ENCODE measurements at places on chromosomes 1 and 21. TPM values are rescaled to one million over a fixed set of nuclear protein-coding genes. Genes with fewer than 3 reads are reported as not detected.

DNA sequence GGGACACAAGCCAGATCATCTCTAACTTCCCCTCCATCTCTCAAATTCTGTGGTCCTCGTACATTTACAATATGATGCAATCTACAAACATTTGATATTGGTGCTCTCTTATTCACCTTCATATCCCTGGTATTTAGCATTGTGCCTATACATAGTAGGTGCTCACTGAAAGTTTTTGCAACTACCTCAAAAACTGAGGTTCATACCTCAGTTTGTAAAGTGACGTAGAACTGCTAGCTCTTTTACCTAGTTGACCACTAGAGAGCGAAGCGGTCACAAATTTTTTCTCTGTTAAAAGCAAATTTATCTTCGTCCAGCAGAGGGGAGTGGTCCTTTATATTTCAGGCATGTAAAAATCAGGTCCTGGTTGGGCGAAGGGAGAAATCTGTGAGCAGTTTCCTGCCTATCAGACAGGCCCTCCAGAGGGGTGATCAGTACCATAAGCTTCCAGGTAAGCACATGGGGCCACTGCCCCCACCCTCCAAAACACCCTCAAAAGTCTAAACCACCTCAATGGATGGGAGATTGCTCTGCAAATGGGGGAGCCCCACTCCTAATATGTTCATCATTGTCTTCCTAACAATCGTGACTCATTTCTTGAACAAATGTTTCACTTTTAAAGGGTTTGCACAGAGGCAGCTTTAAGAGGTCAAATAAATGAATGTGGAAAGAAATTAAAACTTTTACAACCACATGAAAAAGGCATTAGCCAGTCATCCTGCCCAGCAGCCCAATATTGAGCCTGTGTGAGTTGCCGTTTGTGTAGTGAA is 10.6 kb upstream of the HLCS start:
- DNase-seq = peak; percentile 61

DNA sequence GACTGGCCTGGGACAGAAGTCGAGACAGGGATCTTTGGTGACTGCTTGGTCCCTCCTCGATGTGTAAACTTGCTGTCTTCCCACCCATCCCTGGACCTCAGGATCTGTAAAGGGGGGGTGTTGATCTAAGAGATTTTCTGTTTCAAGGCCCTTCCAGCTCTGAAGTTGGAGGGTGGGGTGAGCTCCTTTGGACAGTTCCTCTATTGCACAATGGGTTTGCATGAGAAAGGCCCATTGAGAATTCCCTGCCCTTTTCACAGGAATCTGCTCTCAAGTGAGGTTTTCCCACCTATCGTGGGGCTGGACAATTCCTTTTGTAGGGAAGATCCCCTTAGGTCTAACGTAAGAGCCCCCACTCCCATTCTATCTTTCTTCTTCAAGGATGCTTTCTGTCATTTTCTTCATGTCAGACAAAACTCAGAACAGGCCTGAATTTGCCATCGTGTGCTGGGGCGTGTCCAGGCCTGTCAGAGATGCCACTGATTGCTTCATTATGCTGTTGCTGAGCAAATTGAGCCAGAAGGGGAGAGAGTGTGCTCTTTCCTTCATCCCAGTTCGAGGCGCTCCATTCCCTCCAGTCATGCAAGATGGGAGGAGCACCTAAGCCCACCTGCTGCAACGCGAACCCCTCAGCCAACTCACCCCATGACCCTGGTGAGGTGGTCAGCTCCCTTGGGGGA is 149.9 kb upstream of the IGSF21 start:
- DNase-seq = no peak

- DNase-seq = no peak
Observed at GRCh38 chr1:1294250-1294890, 13.4 kb downstream of the ACAP3 start.

DNA sequence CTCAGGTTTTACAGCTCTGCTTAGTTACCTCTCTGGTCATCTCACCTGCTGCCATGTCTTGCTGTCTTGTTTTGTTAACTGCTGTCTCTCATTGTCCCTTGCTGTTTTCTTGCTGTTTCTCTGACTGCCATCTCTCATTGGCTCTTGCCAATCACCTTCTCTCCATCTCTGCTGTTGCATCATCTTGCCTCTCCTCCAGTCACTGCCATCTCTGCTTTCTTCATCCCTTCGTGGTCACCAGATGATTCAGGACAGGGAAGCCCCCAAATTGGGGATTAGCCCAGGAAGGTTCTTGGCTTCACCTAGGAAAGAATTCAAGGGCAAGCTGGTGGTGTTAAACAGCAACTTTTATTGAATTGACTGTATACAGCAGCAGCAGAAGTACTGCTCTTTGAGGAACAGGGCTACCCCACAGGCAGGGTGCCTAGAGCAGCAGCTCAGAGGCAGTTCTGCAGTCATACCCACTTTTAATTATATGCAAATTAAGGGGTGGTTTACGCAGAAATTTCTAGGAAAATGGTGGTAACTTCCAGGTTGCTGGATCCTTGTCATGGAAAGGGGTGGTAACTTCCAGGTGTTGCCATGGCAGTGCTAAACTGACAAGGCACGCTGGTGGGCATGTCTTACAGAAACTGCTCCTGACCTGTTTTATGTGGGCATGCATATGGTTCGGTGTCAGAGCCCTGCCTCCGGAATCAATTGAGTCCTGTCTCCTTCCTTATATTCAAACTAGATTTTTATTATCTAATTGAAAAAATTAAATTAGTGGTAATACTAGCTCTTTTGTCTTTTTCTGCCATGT is 33.4 kb downstream of the SUCO start:
- DNase-seq = no peak

GRCh38 chr1:230049731-230050130 is 17.3 kb upstream of the GALNT2 start:
- DNase-seq = no peak

- DNase-seq = no peak
Observed at GRCh38 chr1:178877896-178878295, 7.0 kb upstream of the ANGPTL1 start.

Gene CCDC181
- total RNA-seq = 2.9 TPM

Gene FAM151A
- total RNA-seq = not detected

Gene MYCL
- 18.4 TPM for total RNA-seq
